Hypothalamus (tissue), 51 donors: ENCODE measurements at places on chromosomes 6 and 20.

DNA sequence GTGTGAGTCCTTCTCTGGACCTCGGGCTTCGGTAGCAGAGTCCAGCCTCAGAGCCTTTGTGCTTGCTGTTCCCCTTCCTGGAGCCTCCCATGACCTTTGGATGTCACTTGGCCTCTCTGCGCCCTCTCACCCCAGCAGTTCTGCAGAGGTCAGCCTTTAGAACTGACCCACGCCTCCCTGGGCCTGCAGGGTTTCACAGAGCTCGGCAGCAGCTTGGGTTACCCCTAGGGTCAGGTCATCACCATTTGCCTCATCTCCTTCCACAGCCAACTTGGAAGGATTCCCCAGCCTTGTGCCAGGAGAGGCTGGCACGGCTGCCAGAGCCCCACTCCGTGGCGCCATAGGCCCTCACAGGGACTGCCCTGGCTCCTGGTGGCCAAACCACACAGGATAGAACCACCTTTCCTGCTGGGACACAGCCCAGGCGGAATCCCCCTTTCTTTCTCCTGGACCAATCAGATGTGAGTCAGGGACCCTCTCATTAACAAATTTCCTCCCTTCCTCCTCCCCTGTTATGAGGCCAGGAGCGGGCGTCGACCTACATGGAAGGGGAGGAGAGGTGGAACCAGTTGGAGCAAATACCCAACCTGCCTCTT lies 13.9 kb upstream of the SIRPA start:
- no peak for DNase-seq

- DNase-seq: no peak
Observed at GRCh38 chr6:142823256-142823902, 121.6 kb downstream of the HIVEP2 start.

GRCh38 chr6:158816803-158817727 lies 2.1 kb downstream of the EZR start:
- DNase-seq: no peak

GRCh38 chr6:121441477-121441876 lies 6.0 kb downstream of the GJA1 start:
- DNase-seq: no peak

GRCh38 chr20:4470375-4470774 lies 251.3 kb upstream of the PRND start:
- DNase-seq: no peak

GRCh38 chr20:15639839-15640238 lies 933.4 kb downstream of the KIF16B start:
- no peak for DNase-seq

GRCh38 chr6:34055223-34055933 lies 90.5 kb downstream of the GRM4 start:
- no peak for DNase-seq

- no peak for DNase-seq
Observed at GRCh38 chr6:125586074-125586473, 163.4 kb upstream of the HEY2 start.

DNA sequence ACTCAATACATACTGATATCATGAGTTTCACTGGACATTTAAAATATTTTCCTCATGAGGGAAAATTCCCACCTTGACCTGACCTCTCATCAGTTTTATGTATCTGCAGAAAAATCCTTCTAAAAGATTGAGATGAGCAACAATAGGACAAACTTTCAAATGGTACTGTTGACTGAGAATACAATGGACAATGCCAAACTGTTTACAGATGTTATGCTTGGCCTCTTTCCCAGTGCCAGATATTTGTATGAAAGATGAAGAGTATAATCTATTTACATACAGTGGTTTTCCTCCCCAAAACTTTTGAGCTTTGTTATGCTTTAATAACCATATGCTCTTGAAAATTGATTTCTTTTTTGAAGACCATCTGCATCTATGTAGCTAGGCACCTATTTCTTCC lies 245.1 kb upstream of the RSPO3 start:
- no peak for DNase-seq

GRCh38 chr20:57451795-57452661 lies 60.8 kb downstream of the RBM38 start:
- DNase-seq: no peak

DNA sequence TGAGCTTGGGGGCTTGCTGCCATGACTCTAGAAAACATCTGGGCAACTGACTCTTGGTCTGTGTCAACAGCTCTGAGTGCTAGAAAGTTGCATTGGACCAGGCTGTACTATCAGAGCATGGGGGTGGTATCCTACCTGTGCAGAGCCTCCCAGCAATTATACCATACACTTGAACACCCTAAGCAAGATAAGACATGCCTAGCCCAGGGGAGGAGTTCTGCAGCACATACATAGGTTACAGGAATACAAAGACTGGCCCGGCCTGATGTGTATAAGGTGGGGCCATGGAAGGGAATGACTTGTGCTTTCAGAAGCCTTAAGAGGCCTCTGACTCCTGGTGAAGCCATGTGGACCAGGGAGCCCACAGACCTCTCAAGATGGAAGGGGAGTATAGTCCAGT lies 11.4 kb upstream of the MOCS1 start:
- DNase-seq: no peak

GRCh38 chr6:16805243-16805950 lies 44.1 kb upstream of the ATXN1 start:
- DNase-seq: no peak

GRCh38 chr20:49835031-49835430 lies 22.4 kb downstream of the SLC9A8 start:
- DNase-seq: no peak

DNA sequence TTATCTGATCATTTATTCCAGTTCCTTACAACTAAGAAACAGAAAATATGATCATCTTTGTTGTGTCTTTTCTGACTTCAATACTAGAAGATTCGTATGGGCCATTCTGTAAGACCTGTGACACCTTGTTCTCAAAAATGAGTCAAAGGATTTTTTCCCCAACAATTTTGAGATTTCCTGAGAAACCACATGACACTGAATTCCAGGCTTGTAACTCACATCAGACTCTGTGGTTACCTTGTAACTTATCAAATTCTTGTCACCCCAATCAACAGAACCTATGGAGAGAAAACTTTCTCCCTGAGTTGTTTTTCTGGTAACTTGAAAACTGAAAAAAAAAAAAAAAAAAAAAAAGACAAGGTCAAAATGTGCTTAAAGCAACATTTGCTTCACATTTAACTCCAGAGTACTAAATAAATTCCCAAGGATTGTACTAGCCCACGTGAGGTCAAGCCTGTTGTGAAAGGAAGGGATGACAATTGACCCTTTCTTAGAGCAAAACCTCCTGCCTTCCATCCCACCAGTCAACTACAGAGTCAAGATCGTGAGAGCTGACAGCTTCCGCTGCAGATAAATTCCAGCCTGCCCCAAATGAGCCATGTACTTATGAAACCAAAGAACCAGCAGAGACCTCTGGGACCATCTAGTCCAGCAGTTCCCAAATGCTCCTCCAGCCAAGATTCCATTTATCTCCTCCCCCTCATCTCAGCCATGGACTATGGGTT lies 140.3 kb downstream of the TBX18 start:
- DNase-seq: no peak

DNA sequence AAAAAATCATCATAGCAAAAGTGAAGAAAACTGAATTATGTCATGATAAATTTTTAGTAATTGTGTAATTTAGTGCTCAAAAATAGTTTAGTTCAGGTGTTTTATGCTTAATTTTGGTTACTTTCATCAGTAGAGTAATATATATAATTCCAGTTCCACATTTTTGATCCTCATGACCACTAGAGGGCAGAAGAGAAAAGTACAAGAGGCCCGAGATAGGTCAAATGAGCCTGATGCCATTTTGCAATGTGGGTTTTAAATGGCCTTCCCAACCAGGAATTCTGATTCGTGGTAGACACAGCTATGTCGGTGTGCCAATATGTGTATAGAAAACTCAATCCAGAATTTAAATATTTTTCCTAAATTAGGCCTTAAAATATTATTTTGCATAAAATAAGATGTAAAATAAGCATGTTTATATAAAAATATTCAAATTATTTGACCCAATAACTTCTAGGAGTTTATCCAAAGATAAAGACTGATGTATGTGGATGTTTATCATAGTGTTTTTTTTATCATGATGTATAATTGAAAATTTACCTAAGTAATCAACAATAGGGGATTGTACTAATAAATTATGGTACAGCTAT lies 159.7 kb upstream of the RPS6KA2 start:
- DNase-seq: no peak

DNA sequence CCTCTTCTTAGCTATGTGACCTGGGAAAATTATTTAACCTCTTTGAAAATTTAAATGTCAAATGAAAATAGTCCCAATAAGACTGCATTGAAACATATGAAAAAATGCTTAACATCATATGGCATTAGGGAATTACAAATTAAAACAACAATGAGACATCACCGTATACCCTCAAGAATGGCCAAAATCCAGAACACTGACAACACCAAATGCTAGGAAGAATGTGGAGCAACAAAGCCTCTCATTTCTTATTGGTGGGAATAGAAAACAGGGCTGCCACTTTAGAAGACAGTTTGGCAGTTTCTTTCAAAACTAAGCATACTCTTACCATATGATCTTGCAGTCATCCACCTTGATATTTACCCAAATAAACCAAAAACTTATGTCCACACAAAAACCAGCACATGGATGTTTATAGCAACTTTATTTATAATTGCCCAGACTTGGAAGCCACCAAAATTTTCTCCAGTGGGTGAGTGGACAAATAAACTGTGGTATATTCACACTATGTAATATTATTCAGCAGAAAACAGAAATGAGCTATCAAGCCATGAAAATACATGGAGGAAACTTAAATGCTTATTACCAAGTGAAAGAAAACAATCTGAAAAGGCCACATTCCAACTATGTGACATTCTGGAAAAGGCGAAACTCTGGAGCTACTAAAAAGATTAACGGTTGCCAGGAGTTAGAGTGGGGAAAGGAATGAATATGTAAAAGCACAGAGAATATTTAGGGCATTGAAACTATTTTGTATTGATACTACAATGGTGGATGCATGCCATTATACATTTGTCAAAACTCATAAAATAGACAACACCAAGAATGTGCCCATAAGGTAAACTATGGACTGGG lies 459.9 kb downstream of the GRIK2 start:
- DNase-seq: no peak

GRCh38 chr6:97461218-97461617 lies 178.2 kb upstream of the MMS22L start:
- DNase-seq: no peak

DNA sequence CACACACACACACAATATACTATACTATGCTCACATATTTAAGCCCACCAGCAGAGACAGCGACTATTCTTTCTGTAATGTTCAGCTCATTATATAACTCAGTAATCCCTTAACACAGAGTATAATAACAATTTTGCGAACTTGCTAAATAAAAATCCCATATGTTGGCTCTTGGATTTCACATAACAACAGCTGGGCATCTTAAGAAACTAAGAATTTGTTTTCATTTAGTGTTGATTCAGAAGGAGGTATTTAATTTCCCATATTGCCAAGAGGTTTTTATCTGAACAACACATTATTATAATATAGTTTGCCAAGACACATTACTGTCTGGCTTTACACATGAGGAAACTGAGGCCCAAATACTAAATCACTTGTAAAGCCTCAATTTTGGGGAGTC lies 7.4 kb downstream of the ECT2L start:
- no peak for DNase-seq

DNA sequence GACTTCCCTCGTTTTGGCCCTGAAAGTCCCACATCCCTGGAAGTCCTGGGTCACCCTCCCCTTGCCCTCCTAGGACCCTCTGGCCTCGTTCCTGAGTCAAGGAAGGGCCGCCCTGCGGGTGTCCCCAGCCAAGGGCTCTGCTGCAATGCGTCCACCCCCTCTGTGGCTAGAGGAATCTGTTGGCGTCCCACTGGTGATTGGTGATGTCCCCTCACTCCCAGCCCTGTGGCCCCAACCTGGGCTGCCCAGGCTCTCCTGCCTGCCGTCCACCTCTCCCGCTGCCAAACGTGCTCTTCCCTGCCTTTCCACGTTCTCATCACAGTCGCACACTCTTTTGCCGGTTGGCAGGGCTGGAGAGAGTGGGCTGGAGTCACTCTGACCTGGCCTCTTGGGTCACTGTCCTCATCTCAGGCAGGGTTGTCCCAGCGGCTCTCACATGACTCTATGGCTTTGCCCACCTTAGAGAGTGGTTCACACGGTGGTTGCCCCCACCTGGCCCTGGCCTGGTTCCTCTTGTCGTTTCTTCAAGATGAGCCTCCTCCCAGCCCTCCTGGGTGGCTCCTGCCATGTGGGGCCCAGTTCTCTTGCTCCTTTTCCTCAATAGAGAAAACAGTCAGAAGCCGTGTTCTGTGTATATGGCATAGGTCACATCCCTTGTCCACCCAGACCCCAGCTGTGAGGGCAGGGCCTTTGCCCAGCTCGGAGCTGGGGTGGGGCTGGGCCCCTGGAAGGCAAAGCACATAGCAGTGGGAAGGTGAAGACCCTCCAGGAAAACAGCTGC lies 100.9 kb downstream of the TMEM242 start:
- DNase-seq: no peak

- no peak for DNase-seq
Observed at GRCh38 chr20:10282979-10283456, 64.4 kb downstream of the SNAP25 start.

DNA sequence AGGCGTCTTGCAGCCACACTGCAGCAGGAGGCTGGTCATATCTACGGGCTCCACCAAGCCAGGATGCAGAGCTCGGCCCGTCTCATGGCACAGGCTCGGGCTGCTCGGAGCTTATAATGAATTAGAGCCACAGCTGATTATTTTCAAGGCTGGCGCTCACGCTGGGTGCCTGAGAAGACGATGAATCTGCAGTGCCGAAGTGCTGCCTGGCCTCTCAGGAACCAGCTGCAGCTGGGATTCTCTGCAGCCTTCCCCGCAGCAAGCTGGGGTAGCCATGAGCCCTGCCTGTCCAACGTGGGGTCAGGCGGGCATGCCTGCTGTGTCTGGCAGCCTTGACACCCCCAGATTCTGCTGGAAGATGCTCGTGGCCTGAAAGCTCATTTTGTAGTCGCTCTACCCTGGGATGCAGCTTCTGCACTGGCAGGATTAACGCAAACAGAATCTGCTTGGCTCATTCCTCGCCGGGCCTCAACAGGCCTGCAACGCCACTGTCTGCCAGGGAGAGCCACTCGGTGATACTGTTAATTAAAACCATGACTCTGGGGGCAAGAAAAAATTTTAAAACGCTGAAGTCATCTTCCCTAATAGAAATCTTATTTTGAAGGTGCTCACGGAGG lies 104.3 kb downstream of the CDH26 start:
- DNase-seq: peak; percentile 22

DNA sequence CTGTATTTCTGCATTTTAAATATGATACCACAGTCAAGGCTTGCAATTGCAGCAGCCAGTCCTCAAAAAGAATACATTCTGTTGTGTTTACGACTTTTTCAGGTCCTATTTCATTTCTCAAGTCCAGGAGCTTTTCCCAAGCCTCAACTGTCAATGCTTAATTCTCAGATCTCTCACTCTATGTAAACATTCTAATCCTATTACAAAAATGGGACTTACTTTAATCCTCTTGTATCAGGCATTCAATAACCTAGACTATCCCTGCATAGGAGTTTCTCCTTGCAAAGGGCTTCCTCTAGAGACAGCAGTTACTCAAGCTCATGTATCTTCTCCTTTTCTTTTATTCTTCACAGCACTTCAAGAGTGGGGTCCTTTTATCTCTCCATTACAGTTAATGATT lies 1293.0 kb downstream of the GRIK2 start:
- DNase-seq: no peak
